ENCODE measurements at places on chromosomes 2 and 18.

GRCh38 chr2:69384618-69385081, 2.4 kb downstream of the GFPT1 start:
- DNase-seq: no peak

DNA sequence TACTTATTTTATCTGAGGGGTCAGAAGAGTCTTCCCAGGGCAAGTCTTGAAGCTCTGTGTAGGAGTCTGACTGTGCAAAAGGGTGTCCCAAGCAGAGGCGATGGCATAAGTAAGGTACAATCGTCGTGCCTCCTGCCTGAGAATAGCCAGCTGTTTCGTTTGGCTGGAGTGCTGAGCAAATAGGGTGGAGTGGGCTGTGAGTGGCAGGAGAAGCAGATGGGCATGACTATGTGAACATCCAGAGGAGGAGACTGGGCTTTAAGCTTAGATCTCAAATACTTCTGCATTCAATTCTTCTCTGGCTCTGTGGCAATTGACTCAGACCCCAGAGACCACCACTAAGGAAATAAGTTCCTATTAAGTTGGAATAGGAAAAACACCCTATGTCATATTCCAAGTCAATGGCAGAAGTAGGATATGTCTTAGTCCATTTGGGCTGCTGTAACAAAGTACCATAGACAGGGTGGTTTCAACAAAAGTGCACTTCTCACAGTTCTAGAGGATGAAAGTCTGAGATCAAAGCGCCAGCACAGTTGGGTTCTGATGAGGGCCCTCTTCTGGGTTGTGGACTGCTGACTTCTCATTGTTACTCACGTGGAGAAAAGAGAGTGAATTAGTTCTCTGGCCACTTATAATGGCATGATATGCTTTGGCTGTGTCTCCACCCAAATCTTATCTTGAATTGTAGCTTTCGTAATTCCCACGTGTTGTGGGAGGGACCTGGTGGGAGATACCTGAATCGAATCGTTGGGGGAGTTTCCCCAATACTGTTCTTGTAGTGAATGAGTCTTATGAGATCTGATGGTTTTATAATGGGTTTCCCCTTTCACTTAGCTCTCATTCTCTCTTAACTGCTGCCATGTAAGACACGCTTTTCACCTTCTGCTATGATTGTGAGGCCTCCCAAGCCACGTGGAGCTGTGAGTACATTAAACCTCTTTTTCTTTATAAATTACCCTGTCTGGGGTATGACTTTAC, 120.2 kb downstream of the LPIN1 start:
- peak; percentile 55 for DNase-seq

DNA sequence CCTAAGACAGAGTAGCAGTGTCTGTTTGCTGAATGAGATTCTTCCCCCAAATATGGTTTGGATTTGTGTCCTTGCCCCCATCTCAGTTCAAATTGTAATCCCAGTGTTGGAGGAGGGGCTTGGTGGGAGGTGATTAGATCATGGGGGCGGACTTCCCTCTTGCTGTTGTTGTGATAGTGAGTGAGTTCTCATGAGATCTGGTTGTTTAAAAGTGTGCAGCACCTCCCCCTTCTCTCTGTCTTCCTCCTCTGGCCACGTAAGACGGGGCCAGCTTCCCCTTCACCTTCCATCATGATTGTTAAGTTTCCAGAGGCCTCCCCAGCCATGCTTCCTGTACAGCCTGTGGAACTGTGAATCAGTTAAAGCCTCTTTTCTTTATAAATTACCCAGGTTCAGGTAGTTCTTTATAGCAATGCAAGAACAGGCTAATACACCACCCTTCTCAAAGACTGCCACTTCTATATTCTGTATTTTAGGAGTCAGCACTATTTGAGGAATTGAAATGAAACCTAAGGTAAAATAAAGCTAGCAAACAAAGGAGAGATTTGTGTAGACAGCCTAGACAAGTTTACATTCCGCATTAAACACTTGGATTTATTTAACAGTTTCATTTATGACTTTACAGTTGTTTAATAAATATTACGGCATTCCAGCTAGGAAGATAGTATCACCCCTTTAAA, 21.6 kb downstream of the FBXO36 start:
- no peak for DNase-seq

GRCh38 chr2:128466376-128466775, 147.7 kb upstream of the HS6ST1 start:
- DNase-seq: no peak

DNA sequence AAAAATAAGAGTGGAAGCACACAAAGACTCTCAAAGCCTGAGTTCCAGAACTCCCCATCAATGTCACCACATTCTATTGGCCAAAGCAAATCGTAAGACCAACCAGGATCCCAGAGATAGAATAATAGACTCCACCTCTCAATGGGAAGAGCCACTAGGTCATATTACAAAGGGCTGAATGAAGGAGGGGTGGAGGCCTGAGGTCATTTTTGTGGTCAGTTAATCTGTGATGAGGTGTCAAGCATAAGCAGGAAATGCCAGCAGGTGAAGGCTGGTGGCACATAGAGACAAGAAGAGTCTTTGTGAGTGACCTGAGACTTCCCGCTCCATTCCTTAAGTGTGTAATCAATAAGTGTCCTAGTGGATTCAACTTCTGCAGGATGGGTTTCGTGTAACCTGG, 144.3 kb downstream of the TFCP2L1 start:
- no peak for DNase-seq

- no peak for DNase-seq
Measured at GRCh38 chr18:24190590-24190989, 51.7 kb downstream of the CABYR start.

DNA sequence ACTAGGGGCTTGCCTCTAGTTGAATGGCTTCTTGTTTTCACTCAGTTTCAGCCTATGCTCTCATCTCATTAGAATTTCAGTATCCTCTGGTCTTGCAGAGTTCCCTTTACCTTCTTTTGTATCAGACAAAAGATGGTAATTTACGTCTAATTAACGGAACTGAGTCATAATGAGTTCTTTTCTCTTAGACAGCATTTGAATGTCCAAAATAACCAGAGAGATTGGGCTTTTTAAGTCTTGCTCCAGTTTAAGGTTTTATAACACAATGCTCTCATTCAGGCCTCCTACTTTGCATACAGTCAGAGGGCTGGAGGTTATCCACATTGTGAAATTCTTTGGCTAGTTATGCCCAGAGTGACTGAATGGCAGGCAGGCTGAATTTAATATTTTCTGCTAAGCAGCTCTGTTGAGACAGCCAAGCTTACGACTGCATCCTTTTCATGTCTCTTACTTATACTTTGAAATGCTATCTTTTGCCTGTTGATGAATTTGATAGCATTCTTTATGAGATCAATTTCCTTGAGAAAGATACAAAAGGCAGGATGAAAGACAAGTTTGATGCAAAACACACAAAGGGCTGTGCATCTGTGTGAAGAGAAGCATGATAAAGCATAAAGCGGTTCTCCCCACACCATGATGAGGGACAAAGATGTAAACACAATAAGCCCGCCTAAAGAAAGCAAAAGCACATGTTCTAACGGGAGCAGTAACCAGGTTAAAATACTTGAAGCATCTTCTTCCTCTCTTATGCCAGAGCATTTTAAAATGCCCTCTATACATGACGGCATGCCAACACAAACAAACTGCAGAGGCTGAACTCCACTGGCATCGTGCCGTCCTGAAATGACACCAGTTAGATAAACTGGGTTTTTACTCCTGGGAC, 90.0 kb downstream of the CDH2 start:
- peak; percentile 33 for DNase-seq

DNA sequence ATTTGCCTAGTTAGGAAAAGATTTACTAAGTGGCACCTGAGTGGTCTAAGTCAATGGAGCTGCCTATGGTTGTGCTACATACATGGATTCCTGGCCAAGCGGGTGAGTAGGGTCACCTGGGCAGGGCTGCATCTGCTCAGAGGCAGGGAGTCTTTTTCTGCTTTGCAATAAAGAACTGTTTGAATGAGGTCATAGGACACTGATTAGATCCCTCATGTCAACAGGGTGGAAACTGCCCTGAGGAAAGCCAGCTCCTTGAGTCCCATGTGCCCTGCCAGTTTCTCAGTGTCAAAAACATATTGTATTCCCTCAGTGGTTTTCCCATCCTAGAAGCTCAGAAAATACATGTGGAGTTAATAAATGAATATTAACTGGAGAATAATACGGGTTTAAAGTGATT, 4.6 kb downstream of the LAMA3 start:
- DNase-seq: no peak

- DNase-seq: no peak
Measured at GRCh38 chr2:205885492-205886099, 200.4 kb downstream of the INO80D start.

- no peak for DNase-seq
Measured at GRCh38 chr2:66541646-66542045, 106.7 kb downstream of the MEIS1 start.

- DNase-seq: no peak
Measured at GRCh38 chr2:233387225-233387624, 32.9 kb downstream of the DGKD start.

GRCh38 chr2:120220756-120221155, 2.4 kb downstream of the TMEM185B start:
- DNase-seq: no peak

GRCh38 chr2:23346781-23347180, 38.2 kb upstream of the KLHL29 start:
- no peak for DNase-seq

- peak; percentile 18 for DNase-seq
Measured at GRCh38 chr2:57497489-57498096, 549.0 kb upstream of the VRK2 start.

GRCh38 chr2:157440404-157441071, 3.4 kb downstream of the CYTIP start:
- DNase-seq: no peak

DNA sequence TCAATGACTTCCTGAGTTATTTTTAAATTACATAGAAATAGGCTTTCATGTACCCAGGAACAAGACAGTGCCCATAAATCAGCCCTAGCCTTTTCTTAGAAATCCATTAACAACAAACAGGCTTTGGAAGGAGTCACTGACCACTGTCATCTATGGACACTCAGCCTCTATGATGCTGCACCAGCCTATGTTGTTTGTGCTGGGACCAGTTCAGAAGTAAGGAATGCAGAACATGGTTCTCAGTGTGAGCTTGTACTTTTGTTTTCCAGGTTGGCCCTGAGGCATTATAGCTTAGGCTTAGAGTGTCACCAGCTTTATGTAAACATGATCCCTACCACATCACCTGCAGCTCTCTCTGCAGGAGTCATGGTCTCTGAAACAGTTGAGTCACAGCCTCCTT, 335.7 kb upstream of the CDH7 start:
- no peak for DNase-seq

- DNase-seq: no peak
Measured at GRCh38 chr2:240211096-240211495, 70.6 kb upstream of the OTOS start.

- no peak for DNase-seq
Measured at GRCh38 chr18:78171954-78172353, 807.7 kb upstream of the SALL3 start.

GRCh38 chr18:22423878-22424564, 6.3 kb upstream of the CTAGE1 start:
- no peak for DNase-seq

DNA sequence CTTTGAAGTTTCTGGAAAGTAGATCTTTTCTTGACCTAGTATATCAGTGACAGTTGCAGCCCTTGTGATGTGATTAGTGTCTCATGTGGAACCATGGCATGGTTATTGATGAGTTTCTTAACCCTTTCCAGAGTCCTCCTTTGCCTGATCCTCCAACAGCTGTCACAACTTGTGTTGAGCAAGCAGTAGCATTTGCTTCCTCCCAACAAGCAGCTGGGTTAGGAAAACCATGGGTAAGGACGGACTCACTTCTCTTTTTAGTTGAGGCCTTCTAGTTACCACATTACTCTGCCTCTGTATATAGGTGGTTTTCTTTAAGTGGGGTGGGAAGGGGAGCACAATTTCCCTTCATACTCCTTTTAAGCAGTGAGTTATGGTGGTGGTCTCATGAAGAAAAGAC, 96.3 kb downstream of the XRCC5 start:
- DNase-seq: no peak

DNA sequence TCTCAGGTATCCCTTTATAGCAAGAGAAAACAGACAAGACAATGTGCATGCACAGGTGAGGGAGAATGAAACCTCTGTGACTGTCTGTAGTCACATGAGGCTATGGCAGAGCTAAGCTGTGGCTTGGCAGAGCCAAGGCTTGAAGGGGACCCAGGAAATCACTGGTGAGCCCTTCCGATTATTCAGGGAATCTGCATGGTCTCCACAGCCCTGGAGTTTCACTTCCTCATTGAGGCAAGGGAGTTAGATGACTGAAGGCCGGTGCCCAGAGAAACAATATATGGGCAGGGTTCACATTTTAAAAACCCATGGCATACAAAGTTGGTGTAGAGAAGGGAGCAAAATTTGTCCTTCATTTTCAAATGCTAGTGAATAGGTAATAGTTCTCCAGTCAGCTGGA, 144.4 kb upstream of the REV1 start:
- no peak for DNase-seq

- peak; percentile 67 for DNase-seq
Measured at GRCh38 chr2:177733-178132, 86.1 kb downstream of the SH3YL1 start.

GRCh38 chr2:219028141-219028540, 13.2 kb downstream of the CFAP65 start:
- DNase-seq: no peak

- DNase-seq: no peak
Measured at GRCh38 chr18:7259475-7259874, 28.6 kb downstream of the LRRC30 start.

DNA sequence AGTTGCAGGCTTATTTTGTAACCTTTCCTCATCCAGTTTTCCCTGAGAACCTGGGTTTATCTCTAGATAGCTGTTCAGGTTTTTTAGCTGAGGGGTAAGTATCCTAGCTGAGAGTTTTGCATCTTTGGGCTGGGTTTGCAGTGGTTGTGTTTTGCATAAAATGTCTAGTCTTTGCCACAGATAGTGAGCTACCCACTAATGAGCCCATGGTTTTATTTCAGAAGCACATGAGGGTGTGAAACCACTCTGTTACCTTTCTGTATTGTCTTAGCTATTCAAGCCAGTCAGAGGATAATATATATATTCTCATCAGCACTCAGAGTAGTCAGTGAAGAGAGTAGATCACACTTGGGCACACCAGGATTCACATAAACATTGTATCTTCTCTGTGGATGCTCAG, 24.6 kb upstream of the TXNDC2 start:
- DNase-seq: no peak

- no peak for DNase-seq
Measured at GRCh38 chr2:84212611-84213314, 246.3 kb downstream of the SUCLG1 start.

GRCh38 chr2:171316755-171317337, 116.9 kb downstream of the METTL8 start:
- DNase-seq: no peak

GRCh38 chr2:158542577-158542976, 85.8 kb downstream of the PKP4 start:
- DNase-seq: no peak

- DNase-seq: no peak
Measured at GRCh38 chr2:36705326-36706020, 9.0 kb downstream of the VIT start.

DNA sequence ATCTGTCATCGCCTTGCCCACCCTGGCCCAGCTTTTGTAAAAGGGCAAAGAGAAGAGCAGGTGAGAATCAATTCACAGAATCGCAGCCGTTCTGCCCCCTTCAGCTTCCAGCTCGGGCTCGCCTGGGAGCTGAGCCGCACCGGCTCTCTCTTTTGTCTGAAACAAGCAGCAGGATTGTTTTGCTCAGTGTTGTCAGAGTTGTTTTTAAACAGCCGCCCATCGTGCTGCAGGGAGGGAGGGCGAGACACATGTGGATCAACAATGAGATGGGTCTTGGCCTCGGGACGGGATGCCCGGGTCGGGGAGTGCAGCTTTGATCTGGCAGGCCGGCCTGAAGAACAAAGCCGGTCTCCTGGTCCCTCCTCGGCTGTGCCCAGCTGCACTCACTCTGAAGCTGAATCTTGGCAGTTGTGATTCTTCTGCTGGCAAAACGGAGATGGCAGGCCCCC, 39.7 kb upstream of the HDAC4 start:
- no peak for DNase-seq
